ENCODE measurements at places on chromosomes 1 and 21. TPM values are rescaled to one million over a fixed set of nuclear protein-coding genes. Genes with fewer than 3 reads are reported as not detected.
A peak's percentile ranks its signal among the peaks of the same experiment; 100 is the strongest.

CYP4A11 gene
- 0.32 TPM for total RNA-seq

GRCh38 chr1:18922319-18922726 is 20.0 kb upstream of the ALDH4A1 start:
- peak overlapping the region; percentile 70 for H3K27ac ChIP-seq
- H3K36me3 ChIP-seq, result peaks cover 33% of the 10 kb centered on the region
- DNase-seq, result no peak
- H3K4me1 ChIP-seq, result peaks cover 61% of the 10 kb centered on the region
- peak overlapping the region; percentile 17 for H3K4me3 ChIP-seq
- H3K27me3 ChIP-seq, result no peaks in the 10 kb centered on the region

DNA sequence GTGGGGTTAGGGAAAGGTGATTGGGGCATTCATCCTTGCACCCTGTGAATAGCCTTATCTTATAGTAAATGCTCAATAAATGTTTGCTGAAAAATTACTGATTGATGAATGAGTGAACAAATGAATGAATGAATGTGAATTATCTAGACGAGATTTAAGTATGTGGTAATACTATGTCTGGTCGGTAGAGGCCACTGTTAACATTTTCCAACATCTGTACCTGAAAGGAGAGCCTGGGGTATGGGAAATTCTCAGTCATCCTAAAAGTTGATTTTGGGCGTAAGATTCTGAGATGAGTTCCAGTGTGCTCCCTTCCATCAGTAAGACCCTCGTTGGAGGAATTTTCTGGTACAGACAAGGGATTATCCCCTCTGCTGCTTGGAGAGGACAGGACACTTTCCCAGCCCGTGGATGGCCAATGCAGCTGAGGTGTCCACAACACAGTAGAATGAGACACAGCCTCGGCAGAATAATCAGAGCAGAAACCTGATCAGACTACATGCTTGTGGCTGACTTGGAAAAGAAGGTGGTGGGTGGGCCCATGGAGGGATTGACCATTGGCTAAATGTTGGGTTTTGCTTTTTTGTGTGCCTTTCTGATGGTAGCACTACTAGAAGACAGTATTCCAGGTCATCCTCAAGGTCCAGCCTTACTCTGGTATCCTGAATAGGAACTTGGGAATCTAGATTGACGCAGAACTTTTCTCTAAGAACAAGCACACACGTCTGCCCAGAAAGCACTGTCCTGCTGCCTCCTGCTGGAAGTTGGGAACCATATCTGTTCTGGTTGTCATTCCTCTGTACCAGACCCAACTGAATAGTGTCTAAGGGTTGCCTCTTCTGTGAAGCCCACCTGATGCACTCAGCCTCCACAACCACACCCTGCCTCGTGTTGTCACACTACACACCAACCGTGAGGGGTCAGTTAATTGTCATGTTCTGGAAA is 262.0 kb downstream of the TNR start:
- no peaks in the 10 kb centered on the region for H3K4me1 ChIP-seq
- H3K27ac ChIP-seq, result no peak overlapping the region
- H3K27me3 ChIP-seq, result peaks cover 6% of the 10 kb centered on the region
- no peak for DNase-seq
- H3K36me3 ChIP-seq, result no peaks in the 10 kb centered on the region

GRCh38 chr21:28632755-28633408 is 359.8 kb downstream of the LTN1 start:
- H3K4me3 ChIP-seq, result no peak overlapping the region
- H3K27me3 ChIP-seq, result no peaks in the 10 kb centered on the region
- H3K4me1 ChIP-seq, result peaks cover 26% of the 10 kb centered on the region
- DNase-seq, result no peak
- peak overlapping the region; percentile 79 for H3K27ac ChIP-seq

OR2L2 gene
- not detected for total RNA-seq

CHRNB2 gene
- 0.83 TPM for total RNA-seq

PLA2G5 gene
- total RNA-seq, result not detected

SLC9C2 gene
- not detected for total RNA-seq

GRCh38 chr21:42032968-42033367 is 22.8 kb upstream of the ZBTB21 start:
- H3K27me3 ChIP-seq, result no peaks in the 10 kb centered on the region
- no peaks in the 10 kb centered on the region for H3K36me3 ChIP-seq
- DNase-seq, result no peak
- H3K4me1 ChIP-seq, result peaks cover 9% of the 10 kb centered on the region
- H3K4me3 ChIP-seq, result no peak overlapping the region

- no peak for DNase-seq
- no peaks in the 10 kb centered on the region for H3K27me3 ChIP-seq
- H3K27ac ChIP-seq, result no peak overlapping the region
Observed at GRCh38 chr1:184574588-184574987, 180.1 kb downstream of the EDEM3 start.

RSPH1 gene
- 1.6 TPM for total RNA-seq

LCE1B gene
- total RNA-seq, result 178 TPM

DNA sequence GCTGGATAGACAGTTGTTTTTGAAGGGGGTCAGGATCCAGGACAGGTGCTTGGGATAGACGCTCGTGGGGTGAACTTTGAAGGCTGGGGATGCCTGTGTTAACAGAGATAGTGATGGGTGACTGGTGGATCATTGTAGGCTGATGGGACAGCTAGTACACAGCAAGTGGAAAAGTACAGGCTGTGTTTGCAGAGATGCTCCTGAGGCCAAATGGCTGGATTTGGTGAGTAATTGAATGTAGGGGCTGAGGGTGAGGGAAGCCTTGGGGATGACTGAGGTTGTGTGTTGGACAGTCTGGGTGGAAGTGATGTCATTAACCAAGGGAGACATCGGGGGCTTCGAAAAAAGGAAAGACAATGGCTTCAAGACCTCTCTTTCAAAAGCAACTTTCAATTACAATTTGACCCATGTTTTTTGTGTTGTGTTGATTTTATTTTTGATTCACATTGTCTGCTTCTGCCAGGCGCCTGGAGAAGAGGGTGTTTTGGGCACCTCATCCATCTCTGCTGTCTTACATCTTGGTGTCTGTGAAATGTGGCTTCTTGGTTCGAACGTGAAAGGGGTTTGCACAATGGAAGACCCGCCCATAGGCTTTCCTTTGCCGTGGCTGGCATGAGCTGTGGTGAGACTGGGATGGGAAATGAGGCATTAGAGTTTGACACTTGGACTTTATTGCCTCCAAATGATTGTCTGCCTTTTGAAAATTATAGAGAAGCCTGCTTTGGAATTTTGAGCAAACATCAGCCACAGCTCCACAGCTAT is 147.5 kb downstream of the FOXD2 start:
- H3K27me3 ChIP-seq, result peaks cover 28% of the 10 kb centered on the region
- peak; percentile 9 for DNase-seq
- no peaks in the 10 kb centered on the region for H3K36me3 ChIP-seq
- no peaks in the 10 kb centered on the region for H3K4me1 ChIP-seq
- no peak overlapping the region for H3K27ac ChIP-seq

GPA33 gene
- not detected for total RNA-seq

HSD3B2 gene
- total RNA-seq, result not detected

DNA sequence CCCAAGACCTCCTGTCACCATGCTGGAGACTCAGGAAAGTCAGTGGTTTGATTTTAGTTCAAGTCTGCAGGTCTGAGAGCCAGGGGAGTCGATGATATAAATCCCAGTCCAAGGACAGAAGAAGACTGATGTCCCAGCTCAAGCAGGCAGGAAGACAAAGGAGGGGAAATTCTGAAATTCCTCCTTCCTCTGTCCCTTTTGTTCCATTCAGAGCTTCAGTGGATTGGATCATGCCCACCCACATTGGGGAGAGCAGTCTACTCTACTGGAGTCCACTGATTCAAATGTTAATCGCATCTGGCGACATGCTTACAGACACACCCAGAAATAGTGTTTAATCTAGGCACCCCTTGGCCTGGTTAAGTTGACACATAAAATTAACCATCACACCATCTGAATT is 7.2 kb upstream of the ADAMTS1 start:
- H3K4me3 ChIP-seq, result no peak overlapping the region
- H3K36me3 ChIP-seq, result no peaks in the 10 kb centered on the region
- no peaks in the 10 kb centered on the region for H3K27me3 ChIP-seq
- H3K4me1 ChIP-seq, result peaks cover 7% of the 10 kb centered on the region

DNA sequence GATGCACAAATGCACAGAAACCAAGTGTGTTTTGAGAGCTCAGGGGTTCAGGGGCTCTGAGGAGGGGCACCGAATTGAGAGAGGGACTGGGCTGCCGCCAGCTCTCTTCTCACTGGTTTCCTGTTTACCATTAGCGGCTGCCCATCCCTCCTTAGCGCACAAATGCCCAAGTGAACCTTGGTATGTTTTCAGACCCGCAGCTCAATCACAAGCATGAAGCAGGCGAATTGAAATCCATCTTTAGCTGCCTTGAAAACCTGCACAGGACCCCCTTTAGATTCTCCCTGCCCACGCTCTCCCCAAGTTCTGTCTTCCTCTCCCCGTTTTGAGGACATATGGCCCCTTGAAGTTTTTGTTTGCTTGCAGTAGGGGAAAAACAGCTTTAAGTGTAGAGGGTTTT is 61.1 kb upstream of the ACOT11 start:
- peak overlapping the region; percentile 88 for H3K27ac ChIP-seq
- H3K36me3 ChIP-seq, result no peaks in the 10 kb centered on the region
- H3K4me3 ChIP-seq, result peak overlapping the region; percentile 74
- no peak for DNase-seq

- no peak for DNase-seq
- no peak overlapping the region for H3K4me3 ChIP-seq
- no peak overlapping the region for H3K27ac ChIP-seq
- no peaks in the 10 kb centered on the region for H3K4me1 ChIP-seq
- H3K27me3 ChIP-seq, result no peaks in the 10 kb centered on the region
Observed at GRCh38 chr1:84732520-84732919, 42.3 kb upstream of the SSX2IP start.

DNA sequence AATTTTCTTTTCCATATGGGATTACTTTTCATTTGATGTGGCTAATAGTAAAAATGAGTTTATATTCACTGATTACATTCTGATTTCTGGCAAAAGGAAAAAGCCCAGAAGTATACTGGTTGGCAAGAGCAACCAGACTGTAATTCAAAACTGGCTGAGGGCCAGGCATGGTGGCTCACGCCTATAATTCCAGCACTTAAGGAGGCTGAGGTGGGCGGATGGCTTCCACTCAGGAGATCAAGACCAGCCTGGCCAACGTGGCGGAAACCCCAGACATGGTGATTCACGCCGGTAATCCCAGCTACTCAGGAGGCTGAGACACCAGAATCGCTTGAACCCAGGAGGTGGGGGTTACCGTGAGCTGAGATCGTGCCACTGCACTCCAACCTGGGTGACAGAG is 14.5 kb downstream of the SYT11 start:
- DNase-seq, result no peak
- H3K27ac ChIP-seq, result no peak overlapping the region
- no peak overlapping the region for H3K4me3 ChIP-seq
- H3K4me1 ChIP-seq, result no peaks in the 10 kb centered on the region

DNA sequence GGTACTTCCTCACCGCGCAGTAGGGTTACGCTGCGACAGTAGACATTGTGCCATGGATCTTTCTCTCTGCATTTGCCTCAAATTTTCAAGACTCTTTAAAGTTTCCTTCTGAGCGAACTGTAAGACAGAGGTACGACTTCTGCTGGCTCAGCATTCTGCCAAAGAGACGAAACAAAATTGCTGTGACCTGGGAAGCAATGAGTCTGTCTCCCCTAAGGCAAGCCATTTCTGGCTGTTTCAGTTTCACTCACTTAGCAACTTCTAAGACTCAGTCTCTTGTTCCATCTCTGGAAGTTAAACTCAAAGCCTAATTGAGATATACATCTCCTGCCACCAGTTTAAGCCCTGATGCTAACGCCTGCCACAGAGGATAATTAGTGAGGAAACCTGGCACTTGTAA is 510.9 kb upstream of the DAB1 start:
- no peak for DNase-seq
- no peak overlapping the region for H3K27ac ChIP-seq
- H3K27me3 ChIP-seq, result no peaks in the 10 kb centered on the region
- no peaks in the 10 kb centered on the region for H3K4me1 ChIP-seq

C1orf226 gene
- 14.0 TPM for total RNA-seq

DNA sequence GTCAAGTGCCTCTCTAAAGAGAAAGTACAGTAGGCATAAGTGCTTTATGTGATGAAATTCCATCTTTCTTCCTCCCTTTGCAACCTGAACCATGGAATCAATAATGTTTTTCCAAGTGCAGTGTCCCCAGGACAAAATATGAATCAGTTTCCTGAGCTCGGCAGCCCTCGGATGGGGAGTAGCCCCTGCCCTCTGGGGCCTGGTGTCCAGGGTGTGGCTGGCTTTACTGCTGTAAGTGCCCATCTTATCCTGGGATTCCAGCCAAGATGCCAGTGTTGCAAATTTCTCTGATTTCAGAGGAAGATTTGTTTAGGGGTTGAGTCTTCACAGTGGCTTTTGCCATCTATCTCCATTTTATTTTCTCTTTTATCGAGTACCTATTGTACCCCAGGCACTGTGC is 40.5 kb upstream of the SRP9 start:
- H3K27ac ChIP-seq, result no peak overlapping the region
- no peak overlapping the region for H3K4me3 ChIP-seq
- H3K27me3 ChIP-seq, result no peaks in the 10 kb centered on the region
- no peaks in the 10 kb centered on the region for H3K36me3 ChIP-seq
- no peak for DNase-seq

UTS2 gene
- not detected for total RNA-seq

- H3K4me1 ChIP-seq, result peaks cover 25% of the 10 kb centered on the region
- H3K27me3 ChIP-seq, result no peaks in the 10 kb centered on the region
- peak overlapping the region; percentile 91 for H3K27ac ChIP-seq
- H3K36me3 ChIP-seq, result peaks cover 7% of the 10 kb centered on the region
- peak overlapping the region; percentile 82 for H3K4me3 ChIP-seq
Observed at GRCh38 chr1:108199201-108199691, 897 bp downstream of the SLC25A24 start.

GRCh38 chr1:101971304-101971703 is 25.4 kb downstream of the OLFM3 start:
- DNase-seq, result no peak
- no peaks in the 10 kb centered on the region for H3K4me1 ChIP-seq
- no peaks in the 10 kb centered on the region for H3K27me3 ChIP-seq
- H3K36me3 ChIP-seq, result no peaks in the 10 kb centered on the region
- H3K27ac ChIP-seq, result no peak overlapping the region

KIRREL1 gene
- 17.7 TPM for total RNA-seq

DNA sequence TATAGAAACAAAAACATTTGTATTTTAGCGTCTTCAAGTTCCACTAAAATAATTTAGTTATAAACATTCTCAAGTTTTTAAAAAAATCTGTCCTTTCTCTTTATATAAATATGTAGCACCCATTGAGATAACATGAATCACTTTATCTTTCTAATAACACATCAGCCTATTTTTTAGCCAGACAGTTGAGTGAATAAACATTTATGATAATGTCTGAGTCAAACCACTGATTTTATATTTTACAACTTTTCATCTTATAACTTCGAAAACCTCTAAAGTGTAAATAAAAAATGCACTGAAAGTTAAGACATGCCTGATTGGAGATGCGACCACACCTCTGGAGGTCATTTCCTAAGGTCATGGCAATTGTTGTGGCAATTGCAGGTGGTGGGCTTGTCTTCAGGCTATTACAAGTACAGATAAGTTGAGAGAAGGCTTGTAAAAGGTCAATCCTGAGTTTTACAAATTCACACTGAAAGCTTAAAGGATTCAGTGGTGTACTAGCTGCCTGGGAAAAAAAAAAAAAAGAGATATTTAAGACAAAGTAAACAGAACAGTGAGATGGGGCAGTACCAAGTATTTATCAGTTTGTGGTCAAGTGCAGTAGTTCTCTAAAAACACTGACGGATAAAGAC is 67.0 kb downstream of the INTS7 start:
- no peak overlapping the region for H3K4me3 ChIP-seq
- no peaks in the 10 kb centered on the region for H3K27me3 ChIP-seq
- H3K27ac ChIP-seq, result no peak overlapping the region
- H3K36me3 ChIP-seq, result peaks cover 4% of the 10 kb centered on the region
- DNase-seq, result no peak

GRCh38 chr1:220527279-220527907 is 543 bp upstream of the MARK1 start:
- H3K36me3 ChIP-seq, result no peaks in the 10 kb centered on the region
- no peak for DNase-seq
- peak overlapping the region; percentile 76 for H3K4me3 ChIP-seq
- peak overlapping the region; percentile 95 for H3K27ac ChIP-seq

Measured in suprapubic skin (tissue), 4 donors.